ENCODE measurements at places on chromosomes 5 and 9.

DNA sequence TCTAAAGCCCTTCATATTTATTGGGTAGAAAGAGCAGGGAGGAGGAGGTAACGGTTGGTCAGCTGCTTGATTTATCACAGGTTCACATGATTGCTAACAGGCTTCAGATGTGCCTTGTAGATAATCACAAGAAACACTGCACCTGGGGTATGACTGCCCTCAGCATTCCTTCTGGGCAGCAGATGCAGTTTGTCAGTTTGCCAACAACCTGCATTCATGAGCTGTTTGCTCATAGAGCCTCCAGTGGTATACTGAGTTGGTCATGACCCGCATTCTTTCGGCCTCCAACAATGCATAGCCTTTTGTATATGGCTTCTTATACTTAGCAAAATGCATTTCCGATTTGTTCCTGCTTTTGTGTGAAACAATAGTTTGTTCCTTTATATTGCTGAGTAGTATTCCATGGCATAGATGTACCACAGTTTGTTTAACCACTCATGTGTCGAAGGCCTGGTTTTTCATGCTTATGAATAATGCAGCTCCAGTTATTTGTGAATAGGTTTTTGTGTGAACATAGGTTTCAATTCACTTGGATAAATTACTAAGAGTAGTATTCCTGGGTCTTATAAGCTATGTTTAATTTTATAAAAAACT lies 83.6 kb downstream of the ARHGEF28 start:
- DNase-seq: no peak

DNA sequence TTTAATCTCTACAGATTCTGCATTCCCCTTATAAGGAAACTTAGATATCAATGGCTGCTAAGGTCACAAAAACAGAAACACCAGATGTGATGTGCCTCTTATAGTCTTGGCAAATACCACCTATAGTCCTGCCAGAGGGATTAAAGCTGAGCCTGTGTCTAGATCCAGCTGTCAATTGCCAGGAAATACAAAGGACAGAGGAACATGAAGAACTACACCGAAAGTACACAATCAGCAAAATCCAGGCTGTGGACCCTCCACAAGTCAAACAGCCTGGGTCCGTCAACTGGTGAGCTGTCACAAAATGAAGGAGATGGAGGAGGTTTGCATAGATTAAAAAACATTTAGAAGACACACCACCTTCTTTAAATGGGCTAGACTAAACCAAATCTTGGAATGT lies 85.4 kb downstream of the KLF4 start:
- no peak for DNase-seq

- DNase-seq: no peak
Observed at GRCh38 chr5:158933494-158934318, 166.0 kb downstream of the EBF1 start.

DNA sequence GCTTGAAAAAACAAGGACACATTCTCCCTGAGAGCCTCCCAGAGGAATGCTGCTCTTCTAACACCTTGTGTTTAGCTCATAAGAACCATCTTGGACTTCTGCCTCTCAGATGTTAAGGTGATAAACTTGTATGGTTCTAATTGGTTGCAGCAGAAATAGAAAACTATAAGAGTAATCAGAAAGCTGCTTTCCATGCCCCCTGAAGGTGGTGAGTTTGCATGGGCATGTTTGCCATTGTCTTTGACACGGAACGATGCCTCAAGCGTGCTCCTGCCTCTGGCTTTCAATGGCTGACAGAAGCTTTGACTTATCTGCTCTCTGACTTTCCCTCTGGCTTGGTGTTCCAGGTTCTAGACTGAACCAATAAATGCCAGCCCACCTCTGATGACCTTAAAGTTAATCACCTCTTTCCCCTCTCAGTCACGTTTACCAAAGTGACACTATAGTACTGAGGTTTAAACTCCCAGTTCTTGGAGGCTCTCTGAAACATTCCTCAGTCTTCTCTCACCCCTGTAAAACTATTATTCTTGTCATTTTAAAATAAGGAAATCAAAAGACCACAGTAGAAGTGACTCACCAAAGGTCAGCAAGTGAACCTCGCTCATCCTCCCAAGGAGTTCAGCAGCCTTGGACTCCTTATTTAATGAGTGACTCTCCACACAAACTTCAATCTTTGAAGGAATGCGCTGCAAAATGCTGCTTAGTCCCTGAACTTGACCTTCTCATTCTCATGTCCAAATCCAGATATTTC lies 103.6 kb downstream of the PIK3R1 start:
- DNase-seq: no peak

GRCh38 chr5:18311266-18311665 lies 677.0 kb downstream of the TAF11L14 start:
- no peak for DNase-seq

GRCh38 chr5:87390576-87391199 lies 22.0 kb downstream of the CCNH start:
- DNase-seq: no peak
